Right ventricle myocardium superior (tissue), 1 donor: ENCODE measurements at places on chromosomes 13 and 19. TPM values are rescaled to one million over a fixed set of nuclear protein-coding genes. Genes with fewer than 3 reads are reported as not detected.

The FZR1 gene
- 19.0 TPM for total RNA-seq

The ZNF527 gene
- 7.2 TPM for total RNA-seq

The NKPD1 gene
- total RNA-seq: not detected

The CDC16 gene
- 34.2 TPM for total RNA-seq

The OR7D2 gene
- total RNA-seq: 0.22 TPM

The NBEA gene
- total RNA-seq: 19.1 TPM
